Renal cortical epithelial cell (primary cell): ENCODE measurements at places on chromosomes 4 and X.
A peak's percentile ranks its signal among the peaks of the same experiment; 100 is the strongest.

- DNase-seq = no peak
Observed at GRCh38 chr4:88628746-88629145, 36.5 kb downstream of the HERC3 start.

GRCh38 chrX:111131572-111131971 is 35.6 kb downstream of the PAK3 start:
- DNase-seq = peak; percentile 27

GRCh38 chr4:54096295-54096962 is 3.5 kb upstream of the GSX2 start:
- DNase-seq = no peak

GRCh38 chr4:40182954-40183353 is 13.9 kb upstream of the RHOH start:
- DNase-seq = no peak

DNA sequence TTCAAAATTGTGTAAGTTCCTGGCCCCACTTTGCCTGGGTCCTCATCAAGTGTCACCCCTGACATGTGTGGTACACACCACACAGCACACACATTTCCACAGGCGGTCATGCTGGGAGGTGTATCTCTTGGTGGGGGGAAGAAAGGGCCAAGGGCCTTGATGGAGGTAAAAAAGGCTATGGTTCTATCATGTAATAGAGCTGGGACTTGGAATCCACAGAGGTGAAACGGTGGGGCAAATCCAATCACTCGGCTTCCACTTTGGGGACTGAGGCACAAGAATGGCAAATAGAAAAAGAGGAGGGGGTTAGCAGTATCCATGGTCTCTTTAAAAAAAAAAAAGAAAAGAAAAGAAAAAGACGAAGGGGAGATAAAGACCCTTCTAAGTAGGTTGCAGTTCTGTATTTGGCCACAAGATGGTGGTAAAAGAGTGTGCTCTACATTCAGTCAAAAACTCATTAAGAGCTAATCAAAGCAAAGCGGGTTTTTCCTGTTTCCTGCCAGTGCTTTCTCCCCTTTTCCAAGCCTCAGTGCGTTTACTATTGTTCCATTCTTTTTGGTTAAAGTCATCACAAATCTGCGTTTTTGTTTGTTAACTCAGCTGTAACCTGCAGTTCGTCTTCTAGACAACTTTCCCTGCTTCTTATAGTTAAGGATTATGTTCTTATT is 37.0 kb upstream of the ATP6AP2 start:
- DNase-seq = peak; percentile 85

DNA sequence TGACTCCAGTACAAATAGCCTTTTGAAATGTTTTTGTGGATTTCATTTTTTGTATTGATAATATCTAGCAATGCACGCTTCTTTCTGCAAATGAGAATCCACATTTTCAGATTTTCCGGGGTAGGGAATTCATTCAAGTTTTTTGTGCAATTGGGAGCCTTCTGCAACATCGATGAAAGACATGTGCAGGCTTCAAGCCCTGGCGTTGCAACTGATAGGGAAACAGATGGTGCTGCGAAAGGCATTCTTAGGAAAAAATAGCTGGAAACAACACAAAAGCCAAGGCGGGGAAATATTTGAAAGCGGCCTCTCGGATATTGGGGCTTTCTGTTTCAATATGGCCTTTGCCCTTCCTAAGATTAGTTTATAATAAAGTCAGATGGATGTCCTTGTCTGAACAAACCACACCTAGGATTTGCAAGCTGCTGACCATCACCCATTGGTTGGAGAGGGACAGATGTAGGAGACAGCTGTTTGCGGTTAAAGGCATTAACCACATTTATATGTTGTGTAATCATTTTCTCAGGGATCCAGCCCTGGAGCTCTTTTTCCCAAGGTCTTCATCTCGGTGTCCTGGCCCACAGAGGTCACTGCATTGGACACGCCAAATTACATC is 136.5 kb downstream of the PRKX start:
- DNase-seq = no peak

- DNase-seq = no peak
Observed at GRCh38 chr4:33255507-33255906, 2535.3 kb downstream of the PCDH7 start.
